ENCODE measurements at places on chromosomes 13 and 19.
A peak's percentile ranks its signal among the peaks of the same experiment; 100 is the strongest.

GRCh38 chr13:34257966-34258365, 440.0 kb downstream of the RFC3 start:
- no peak for DNase-seq

DNA sequence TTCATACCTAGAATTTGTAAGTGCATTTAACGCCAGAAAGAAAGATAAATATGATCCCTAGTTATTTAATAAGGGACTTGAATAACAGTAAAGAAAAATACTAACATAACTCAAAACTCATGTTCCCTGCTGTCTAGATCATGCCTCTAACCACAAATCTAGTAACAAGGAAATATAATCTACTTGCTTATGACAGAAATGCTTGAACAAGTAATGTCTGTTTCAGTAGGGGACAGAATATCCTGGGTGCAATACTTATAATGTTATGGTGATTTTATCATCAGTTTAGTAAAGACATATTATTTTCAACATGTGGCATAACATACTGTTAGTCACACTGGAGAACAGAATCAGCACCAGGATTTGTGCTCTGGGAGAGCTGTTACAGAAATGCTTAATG, 861.9 kb upstream of the SLITRK1 start:
- DNase-seq, result no peak

- DNase-seq, result no peak
These were observed 179.2 kb upstream of the ZNF507 start for GRCh38 chr19:32166238-32166637.

- DNase-seq, result no peak
These were observed 471 bp upstream of the ERVK3-1 start for GRCh38 chr19:58304748-58305064.

GRCh38 chr19:50812474-50812873, 11.1 kb downstream of the KLK1 start:
- DNase-seq, result no peak

DNA sequence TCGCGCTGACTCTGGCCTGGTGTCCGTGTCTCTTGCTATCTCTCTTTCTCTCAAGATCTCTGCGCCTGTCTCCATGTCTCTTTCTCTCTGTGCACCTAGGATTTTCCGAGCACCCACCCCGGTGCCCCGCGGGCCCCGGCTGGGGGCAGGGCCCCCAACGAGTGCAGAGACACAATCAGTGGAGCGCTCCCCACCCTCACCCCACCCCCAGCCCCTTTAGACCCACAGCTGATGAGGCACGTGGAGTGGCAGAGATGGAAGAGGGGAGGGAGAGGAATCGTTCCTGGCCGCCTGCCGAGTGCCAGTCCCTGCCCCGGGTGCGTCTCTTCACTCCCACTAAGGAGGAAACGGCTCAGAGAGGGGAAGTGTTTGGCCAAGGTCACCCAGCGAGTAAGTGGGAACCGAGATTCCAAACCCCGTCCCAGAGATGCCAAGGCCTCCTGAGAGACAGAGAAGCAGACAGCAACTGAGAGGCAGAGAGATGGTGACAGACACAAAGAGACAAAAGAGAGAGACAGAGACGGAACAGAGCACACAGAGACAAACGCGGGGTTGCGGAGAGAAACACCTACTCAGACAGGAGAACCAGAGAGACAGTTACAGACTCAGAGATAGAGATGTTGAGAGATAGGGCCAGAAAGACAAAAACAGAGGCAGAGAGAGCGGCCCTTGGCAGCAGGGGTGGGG, 626 bp upstream of the BCL3 start:
- no peak for DNase-seq

- DNase-seq, result no peak
These were observed at the start of gene FOXA3 for GRCh38 chr19:45863840-45864628. FOXA3 (plus strand) TSS chr19:45864326; CDS start chr19:45864457, 131 bp downstream.

- no peak for DNase-seq
These were observed 14.4 kb downstream of the ARHGAP35 start for GRCh38 chr19:46875234-46875633.

- no peak for DNase-seq
These were observed 13.6 kb upstream of the IFT88 start for GRCh38 chr13:20553311-20553710.

DNA sequence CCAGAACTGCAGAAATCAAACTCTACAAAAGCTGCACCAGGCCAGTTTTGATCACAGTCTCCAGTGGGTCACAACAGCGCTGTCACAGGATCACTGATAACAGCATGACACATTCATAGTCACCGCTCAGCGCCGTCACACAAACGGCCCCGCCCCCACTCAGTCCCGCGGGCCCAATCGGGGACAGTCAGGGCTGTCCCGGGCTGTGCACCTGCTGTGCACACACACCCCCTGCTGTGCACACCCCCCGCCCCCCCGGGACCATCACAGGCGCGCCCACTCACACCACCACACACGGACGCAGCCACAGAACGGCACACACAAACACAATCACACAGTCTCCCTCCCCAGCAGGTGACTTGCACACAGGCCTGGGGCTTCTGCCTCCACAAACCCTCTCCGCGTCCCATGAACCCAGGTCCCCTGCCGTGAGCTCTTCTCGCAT, 435 bp upstream of the ZNF382 start:
- peak; percentile 50 for DNase-seq

DNA sequence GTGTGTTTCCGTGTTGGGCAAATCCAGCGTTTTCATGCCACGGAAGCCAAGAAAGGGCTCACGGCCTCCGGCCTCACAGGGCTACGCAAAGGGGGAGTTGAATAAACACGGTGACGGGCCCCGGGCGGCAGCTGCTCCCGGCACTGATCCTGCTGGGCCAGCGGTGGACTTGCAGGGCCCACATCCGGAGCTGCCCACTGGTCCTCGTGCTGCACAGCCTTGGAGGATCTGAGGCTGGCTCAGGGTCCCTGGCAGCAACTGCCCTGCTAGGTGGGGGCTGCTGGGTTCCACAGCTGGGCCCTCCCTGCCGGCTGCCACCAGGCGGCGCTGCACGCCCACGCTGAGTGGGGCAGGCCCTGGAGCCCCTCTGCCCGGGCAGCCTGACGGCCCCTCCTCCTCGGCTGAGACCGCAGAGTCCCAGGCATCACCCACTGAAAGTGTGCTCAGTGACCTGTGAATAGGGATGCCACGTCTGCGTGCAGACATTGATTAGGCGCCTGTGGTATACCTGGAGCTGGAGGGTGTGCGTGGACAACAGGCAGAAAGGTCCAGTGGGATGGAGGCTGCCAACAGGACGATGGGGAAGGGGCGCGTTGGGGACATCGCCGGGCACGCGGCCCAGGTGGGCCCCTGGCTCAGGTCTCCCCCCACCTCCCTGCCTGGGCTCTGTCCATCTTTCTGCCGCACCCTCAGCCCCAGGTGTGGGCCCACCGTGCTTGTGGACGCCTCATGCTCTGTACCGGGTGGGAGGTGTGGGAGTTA, 5.3 kb upstream of the HCN2 start:
- no peak for DNase-seq

All from stimulated activated CD8-positive, alpha-beta memory T cell treated with anti-CD3 and anti-CD28 coated beads, Interleukin-4, amount 100 ng/mL, for 1 hour (primary cell).